ENCODE measurements at places on chromosomes 3 and 15.

- DNase-seq, result peak; percentile 63
Measured at GRCh38 chr3:184241447-184242296, 7.1 kb downstream of the ALG3 start.

- DNase-seq, result no peak
Measured at GRCh38 chr3:14344351-14344750, 58.1 kb upstream of the SLC6A6 start.

DNA sequence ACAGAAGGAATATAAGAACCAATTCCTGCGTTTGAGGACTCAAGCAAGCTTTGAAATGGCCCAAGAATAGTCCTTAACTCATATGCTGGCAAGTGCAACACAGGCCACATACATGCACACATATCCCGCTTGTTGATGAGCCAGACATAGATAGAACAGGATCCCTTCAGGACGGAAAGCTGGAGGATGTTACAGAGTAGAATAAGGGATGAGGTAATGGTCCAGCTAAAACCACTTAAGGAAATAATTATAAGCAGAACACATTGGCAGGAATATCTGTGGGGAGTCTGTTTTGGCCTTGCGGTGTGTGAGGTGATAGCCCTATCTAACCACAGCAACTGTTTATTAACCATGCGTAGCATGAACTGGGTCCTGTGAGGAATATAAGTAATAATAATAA, 25.0 kb downstream of the SCG3 start:
- DNase-seq, result no peak

- DNase-seq, result no peak
Measured at GRCh38 chr3:11692532-11692813, 48.8 kb upstream of the VGLL4 start.

DNA sequence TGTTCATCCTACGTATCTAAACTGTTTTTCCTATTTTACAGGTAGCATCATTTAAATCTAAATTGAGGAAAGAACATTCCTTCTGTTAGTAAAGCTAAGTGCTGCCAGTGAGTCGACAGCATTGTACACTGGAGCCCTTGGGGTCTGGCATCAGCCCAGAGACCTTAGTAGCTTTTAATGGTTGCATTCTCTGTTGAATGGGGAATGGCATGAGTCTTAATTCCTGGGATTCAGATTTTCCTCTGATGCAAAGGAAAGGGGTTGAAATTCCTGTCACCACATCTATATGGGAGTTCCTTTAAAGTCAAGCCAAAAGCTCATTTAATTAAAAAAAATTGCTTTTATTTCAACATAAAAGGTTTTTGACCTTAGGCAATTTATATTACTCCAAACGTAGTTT, 148.4 kb upstream of the GBE1 start:
- DNase-seq, result no peak

GRCh38 chr3:89227634-89228033, 120.2 kb downstream of the EPHA3 start:
- DNase-seq, result no peak

DNA sequence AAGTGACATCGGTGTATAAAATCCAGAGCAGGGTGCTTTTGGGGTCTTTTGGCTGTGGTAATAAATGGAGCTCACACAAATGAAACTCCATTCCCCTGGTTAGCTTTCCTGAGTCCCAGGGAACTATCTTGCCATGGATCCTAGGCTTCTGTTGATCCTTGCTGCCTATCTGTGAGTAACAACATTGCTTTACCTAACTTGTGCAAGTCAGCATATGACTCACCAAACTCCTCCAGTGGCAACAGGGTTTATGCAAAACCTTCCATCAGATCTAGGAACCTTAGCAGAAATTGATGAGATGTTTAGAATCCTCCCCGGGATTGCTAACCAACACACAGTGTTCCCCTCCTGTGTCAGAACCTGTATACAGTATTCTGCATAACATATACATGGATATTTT, 105.4 kb downstream of the SCAPER start:
- no peak for DNase-seq

DNA sequence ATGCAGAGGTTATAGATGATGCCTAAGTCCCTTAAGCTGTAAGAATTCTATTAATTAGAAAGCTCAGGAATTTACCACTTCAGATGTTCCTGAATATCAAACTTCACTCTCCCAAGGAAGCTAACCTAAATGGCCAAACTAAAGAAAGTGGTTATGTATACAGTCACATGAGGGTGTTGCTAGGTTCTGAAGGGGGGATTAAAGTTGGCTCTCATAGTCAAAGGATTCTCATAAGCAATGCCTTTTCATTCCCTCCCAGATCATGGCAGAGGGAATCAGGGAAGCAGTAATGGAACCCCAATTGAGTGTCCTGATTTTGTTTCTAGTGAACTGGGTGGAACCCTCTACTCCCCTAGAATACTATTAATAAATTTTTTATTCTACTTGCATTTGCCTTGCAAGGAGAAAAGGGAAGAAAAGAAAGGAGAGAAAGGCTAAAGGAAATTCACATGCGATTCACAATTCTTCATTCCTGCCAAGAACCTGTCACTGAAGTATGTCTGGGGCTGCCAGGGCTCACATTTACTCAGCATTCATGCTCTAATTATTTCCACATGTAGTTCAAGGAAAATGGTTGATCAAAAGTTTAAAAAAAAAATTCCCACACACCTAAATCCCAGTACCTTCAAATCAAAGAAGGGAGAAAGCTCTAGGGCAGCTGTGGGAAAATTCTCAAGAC, 25.1 kb downstream of the FSTL1 start:
- DNase-seq, result peak; percentile 52

- no peak for DNase-seq
Measured at GRCh38 chr15:50109076-50109987, 9.7 kb downstream of the ATP8B4 start.

- DNase-seq, result no peak
Measured at GRCh38 chr15:80611543-80612080, 83.5 kb upstream of the ABHD17C start.

DNA sequence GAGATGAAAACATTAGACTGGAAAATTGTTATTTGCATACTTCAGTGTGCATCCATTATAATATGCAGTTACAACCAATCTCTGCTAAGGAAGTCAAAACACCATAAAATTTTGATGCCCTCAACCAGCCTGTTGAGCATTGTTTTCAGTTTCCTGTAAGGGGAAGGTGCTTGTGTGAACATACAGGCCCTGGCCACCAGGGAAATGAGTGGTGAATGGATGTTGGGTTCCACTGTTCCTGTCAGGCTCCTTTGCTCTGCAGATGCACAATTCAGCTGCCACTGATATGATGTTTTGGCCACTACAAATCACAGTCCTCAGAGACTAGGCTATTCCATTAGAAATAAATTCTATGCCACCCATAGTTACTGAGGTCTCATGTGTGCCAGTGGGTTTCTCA, 184.6 kb downstream of the SYNPR start:
- no peak for DNase-seq

DNA sequence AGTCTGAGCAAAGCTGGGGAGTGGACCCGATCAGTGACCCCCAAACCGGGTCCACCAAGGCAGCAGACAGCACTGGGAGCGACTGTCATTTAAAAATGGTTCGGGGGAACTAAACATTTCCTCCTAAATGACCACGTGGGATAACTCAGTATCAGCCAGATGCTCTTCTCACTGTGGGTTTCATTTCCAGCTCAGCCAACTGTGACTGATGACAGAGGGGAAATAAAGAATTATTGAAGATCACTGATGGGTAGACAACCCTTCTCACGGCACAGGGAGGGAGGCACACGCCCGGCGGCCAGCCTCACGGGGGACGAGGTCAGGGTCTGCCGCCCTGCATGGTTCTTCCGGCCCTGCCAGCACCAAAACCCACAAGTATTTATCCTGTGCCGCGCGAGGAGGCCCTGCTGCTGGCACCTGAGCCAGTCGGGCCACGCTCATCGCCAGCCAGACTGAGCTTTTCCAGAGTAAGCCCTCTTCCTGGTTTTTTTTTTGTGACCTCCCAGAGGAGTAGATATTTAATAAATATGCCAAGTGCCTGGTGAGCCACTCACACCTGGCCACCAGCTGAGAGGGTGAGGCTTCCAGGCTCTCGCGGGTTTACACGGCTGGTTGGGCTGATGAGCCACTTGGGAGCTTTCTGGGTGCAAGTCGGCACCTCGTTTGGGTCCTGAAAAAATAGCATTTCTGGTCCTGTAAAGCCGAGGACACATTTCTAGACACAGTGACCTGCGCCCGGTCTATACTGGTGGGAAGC, 6.2 kb downstream of the MELTF start:
- DNase-seq, result no peak

DNA sequence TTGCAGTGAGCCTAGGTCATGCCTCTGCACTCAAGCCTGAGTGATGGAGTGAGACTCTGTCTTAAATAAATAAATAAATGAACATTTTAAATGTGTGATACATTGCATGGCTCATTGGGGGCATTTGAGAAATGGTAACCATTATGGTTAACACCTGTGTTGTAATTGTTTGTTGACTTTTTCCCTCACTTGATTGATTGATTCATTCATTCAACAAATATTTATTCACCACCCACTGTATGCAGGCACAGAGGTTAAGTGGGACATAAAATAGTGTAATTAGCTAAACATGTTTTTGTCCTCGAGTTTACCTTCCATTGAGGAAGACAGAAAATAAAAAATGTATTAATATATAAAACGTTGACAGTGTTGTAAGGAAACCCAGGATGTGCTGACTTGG, 127.1 kb upstream of the ANKRD28 start:
- DNase-seq, result no peak

DNA sequence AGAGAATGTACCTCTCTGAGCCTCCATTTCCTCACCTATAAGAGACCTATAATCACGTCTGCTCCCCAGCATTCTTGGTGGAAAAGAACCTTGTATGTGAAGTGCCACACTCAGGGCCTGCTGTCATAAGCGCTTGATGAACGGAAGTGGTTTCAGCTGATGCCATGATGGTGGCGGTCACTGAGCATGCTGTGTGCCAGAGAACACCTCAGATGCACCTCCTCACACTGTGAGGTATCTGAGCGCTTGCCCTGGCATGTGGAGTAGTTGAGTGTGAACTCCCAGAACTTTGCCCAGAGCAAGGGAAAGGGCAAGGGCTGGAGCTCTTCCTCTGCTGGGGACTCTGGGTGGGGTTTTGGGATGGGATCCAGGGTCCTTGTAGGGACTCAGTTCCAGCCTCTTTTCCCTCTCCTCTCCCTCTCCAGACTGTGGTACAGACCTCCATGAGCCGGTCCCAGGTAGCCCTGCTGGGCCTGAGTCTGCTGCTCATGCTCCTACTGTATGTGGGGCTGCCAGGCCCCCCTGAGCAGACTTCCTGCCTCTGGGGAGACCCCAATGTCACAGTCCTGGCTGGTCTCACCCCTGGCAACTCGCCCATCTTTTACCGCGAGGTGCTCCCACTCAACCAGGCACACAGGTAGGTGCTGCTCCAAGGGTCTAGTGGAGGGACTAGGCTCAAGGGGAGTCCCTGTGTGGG, 2.7 kb downstream of the ABHD14A start:
- DNase-seq, result no peak

- peak; percentile 41 for DNase-seq
Measured at GRCh38 chr15:93036951-93037819, 51.8 kb downstream of the RGMA start.

- DNase-seq, result no peak
Measured at GRCh38 chr15:95458721-95459120, 871.8 kb upstream of the NR2F2 start.

DNA sequence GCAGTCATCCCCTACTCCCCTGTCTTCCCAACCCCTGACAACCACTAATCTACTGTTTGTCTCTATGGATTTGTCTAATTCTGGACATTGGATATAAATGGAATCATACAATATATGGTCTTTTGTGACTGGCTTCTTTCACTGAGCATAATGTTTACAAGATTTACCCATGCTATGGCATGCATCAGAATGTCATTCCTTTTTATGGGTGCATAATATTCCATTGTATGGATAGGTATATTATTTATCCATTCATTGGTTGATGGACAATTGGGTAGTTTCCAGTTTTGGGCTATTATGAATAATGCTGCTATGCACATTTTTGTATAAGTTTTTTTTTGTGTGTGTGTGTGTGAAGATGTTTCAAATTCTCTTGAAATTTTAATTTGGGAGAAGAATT, 16.6 kb upstream of the TTBK2 start:
- DNase-seq, result no peak
